MCF 10A (cell line): ENCODE measurements at places on chromosomes 16 and 17.

GRCh38 chr16:83400234-83400633 lies 407.5 kb upstream of the HSBP1 start:
- peak; percentile 8 for DNase-seq

GRCh38 chr17:10130677-10131076 lies 67.7 kb downstream of the GAS7 start:
- no peak for DNase-seq

- DNase-seq, result peak; percentile 81
These were observed 18.4 kb upstream of the ZFP90 start for GRCh38 chr16:68520649-68521086.

- DNase-seq, result peak; percentile 39
These were observed 599 bp downstream of the MRC2 start for GRCh38 chr17:62627904-62628633.

DNA sequence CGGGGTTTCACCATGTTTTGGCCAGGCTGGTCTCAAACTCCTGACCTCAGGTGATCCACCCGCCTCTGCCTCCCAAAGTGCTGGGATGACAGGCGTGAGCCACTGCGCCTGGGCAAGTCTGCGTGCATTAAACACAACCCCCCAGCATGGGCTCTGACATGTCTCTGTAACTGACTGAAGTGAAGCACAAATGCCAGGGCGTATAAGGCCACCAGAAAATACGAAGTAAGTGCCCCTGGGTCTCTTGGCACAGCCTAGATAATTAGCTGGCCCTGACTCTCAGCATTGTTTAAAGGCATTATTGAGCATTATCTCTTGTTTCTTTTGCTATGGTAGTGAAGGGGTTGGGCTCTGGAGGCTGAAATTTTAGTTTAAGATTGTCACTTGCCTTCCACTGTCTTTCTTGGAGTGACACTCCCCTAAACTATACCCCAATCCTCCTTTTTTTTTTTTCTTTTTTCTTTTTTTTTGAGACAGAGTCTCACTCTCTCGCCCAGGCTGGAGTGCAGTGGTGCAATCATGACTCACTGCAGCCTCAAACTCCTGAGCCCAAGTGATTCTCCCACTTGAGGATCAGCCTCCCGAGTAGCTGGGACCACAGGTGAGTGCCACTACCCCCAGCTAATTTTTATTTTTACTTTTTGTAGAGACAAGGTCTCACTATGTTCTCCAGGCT lies 8.2 kb upstream of the SEC14L1 start:
- peak; percentile 71 for DNase-seq

DNA sequence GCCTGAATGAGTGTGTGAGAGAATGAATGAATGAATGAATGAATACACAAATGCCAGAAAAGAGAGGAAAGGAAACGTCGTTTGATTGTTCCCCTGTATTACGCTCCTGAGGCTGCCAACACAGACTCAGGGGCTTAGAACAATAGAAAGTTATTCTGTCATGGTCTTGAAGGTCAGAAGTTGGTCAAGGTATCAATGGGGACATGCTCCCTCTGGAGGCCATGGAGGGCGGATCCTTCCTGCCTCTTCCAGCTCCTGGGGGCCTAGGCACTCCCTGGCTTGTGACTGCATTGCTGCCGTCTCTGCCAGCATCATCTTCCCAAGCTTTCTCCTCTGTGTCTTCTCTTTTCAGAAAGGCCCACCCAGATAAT lies 1.5 kb upstream of the SLC38A8 start:
- peak; percentile 57 for DNase-seq

DNA sequence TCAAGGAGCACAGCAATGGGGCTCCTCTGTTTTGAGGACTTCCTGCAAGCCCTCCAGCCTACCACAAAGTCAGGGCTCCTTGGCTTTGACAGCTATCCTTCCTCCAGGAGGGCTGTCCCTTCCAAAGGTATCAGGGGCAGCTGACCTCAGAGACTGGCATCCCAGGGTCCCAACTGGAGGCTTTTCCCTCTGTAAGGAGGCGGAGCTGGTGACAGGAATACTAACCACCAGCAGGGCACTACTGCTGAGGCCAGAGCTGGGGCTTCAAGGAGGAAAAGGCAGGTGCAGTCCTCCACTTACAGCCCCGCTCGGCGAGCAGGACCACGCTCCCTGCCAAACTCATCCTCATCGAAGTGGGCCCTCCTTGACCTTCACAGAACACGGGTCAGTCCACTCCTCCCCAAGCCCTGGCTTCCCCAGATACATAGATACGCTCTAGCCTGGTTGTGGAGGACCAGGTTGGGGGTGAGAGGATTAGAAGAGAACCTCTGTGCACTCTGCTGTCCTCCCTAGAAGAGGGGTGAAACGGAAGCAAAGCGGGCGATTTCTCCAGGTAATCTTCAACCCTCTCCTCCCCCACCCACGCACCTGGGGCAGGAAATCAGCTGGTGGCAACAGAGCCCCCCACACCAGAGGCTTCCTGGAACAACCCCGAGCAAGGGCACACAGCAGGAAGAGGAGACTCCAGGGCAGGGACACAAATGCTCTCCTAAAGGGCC lies 20.5 kb downstream of the ST3GAL2 start:
- no peak for DNase-seq
